Stimulated activated CD4-positive, alpha-beta T cell treated with anti-CD3 and anti-CD28 coated beads, Interleukin-15, amount 100 ng/mL, for 1 hour (primary cell): ENCODE measurements at places on chromosomes 2 and 18.

DNA sequence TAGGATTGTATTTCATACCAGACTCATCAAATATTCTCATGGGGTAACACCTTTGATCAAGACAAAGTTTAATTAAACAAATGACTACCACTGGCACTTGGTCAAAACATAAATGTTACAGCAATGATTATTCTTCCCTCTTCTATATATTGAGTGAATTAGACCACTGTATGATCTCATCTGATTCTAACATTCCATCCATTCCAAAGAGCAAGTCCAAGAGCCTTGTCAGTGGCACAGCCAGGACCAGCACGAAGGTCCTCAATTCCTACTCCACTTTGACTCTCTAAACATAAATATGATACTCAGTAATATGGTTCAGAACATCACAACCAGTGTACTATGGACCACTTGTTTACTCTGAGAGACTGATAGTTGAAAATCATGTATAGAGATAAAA lies 86.4 kb downstream of the AP1S3 start:
- DNase-seq: no peak

DNA sequence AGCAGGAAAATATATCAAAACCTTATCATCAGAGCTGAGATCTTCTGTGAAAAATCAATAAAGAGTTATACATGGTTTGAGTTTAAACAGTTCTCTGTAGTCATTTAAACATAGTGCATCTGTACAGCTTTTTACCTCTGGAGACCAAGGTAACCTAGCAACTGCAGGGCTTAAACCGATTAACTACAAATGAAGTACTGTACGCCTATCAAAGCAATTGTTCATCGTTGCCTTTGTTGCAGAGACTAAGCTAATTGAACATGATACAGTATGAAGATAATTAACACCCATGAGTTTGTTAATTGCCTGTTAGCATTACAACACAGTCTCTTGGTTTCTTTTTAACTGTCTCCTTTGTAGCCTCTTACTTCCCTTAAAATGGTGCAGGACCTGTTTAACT lies 147.9 kb downstream of the LNPK start:
- no peak for DNase-seq

DNA sequence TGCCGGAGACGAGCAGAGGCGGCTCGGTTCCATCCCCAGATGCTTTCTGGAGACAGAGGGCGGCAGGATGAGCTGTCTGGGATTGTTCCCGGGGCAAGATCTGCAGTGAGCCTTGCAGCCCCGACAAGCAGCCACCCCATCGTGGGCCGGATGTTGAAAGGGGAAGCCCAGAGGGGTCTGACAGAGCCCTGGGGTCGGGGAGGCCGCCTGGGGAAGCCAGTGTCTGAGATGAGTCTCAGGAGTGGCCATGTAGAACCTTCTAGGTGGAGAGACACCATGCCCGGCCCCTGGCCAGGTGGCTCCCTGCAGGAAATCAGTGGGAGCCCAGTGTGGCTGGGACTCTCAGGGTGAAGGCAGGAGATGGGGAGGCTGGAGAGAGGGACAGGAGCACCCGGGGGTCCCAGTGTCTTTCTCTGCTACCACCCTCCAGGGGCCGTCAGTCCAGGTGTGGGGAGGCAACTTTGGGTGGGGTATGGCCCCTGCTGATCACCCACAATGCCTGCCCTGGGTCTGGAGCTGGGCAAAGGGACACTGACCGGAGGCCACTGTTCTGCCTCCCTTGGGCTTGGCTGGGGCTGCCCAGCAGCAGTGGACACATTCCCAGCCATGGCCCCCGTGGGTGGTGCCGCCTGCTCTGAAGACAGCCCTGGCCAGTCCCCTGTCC lies 128.3 kb upstream of the HS6ST1 start:
- DNase-seq: no peak

GRCh38 chr2:54906716-54907115 lies 143.5 kb downstream of the RTN4 start:
- DNase-seq: no peak

DNA sequence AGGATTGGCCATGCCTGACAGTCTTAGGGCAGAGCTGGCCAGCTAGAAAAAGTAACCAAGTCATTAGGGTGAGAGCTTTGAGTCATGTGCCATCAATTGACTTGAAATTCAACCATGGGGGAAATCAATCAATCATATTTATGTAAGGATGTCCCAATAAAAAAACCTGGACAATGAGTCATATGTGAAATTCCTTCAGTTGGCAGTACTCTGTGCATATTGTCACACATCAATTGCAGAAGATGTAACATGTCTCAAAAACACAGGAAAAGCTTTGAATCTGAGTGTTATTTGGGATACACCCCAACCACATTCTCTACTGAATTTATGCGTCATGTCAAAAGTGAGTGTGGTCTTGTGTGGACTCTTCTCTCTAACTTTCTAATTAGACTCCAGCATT lies 1004.1 kb upstream of the NRXN1 start:
- DNase-seq: no peak

DNA sequence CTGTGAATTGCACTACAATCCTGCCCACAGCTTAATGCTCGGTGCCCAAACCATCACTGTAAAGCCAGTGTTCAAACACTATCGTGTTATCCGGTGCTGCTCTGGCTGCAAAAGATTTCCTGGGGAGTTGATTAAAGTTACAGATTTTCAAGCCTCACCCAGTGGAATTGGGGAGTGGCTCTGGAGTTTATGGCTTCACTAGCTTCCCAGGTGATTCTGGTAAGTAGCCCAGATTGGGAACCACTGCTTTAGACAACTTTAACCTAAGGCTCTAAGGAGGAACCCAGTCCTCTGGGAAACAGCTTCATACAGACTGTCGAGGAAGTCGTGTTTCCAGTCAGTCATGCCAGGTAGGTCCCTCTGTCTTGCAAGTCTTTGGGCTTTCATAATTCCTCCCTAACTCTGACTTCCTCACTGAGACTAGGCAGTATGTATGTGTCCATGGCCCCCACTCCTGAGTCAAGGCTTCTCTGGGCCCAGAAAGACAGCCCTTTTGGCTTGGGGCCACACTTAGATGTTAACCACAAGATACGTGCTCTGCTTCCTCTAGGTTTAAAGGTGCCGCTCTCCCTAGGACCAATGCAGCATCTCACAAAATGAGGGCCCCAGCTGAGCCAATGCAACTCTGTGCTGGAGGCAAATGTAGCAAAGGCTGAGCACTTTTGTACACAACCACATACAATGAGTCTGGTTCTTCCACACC lies 299.7 kb downstream of the PRKCE start:
- DNase-seq: no peak

- no peak for DNase-seq
Observed at GRCh38 chr2:120396861-120397811, 51.2 kb downstream of the INHBB start.

- DNase-seq: no peak
Observed at GRCh38 chr2:98692090-98693054, 38.6 kb downstream of the MGAT4A start.
